ENCODE measurements at places on chromosomes 12 and 14.

GRCh38 chr12:8698132-8698851 lies 501 bp downstream of the RIMKLB start:
- H3K4me3 ChIP-seq: peak overlapping the region; percentile 92
- H3K27me3 ChIP-seq: no peaks in the 10 kb centered on the region

DNA sequence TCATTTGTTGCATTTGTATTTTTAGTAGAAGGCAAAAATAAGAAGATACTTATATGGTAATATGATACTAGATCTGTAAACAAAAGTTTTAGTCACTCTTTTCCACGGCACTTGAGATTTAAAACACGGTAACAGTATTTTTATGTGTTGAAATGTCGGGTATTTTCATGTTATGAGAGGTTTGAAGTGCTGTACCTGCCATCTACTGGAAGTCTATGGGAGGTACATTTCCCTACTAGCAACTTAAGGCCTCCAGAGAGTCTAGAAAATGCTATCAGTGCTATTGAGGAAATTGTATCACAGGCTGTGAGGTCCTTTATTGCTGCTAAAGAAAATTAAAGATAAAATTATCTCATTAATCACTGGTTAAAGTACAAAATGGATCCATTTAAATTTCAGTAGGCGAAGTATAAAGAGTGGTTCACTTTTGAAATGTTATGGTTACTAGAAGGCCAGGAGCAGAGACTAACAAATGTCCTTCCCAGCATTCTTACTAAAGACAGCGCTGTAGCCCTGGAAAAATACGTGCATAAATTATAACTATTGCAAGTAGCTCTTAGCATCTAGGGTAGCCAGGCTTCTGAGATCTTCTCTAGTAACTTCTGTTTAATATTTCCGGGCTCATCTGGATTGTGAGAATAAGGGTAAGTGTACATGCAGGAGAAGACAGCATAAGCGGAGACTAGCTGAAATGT lies 77.6 kb upstream of the PRKD1 start:
- no peaks in the 10 kb centered on the region for H3K36me3 ChIP-seq
- peak; percentile 72 for DNase-seq
- no peaks in the 10 kb centered on the region for H3K4me1 ChIP-seq

DNA sequence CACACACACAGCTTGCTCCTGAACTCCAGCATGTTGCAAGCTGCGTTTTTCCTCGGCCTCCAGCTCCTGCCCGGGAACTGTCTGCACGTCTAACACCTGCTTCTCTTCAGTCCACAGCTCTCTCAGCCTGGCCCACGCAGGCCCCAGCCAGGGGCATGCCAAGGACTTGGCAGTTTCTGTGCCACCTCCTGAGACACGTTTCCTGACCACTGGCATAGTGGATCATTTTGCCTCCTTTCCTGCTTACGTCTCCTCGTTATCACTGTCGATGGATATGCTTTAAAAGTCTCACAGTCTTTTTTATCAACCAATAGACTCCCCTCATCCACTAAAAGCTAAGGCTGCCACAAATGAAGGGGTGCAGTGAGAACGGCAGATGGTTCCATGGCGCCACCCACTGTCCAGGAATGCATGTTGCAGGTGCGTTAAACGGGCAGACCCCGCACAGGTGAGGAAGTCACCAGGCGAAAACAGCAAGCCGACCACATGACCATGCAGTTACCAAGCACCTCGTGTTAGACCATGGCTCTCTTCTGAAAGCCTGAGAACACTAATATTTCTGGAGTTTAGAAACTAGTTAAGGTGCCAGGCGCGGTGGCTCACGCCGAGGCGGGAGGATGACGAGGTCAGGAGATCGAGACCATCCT lies 14.7 kb upstream of the TEAD4 start:
- peaks cover 13% of the 10 kb centered on the region for H3K36me3 ChIP-seq
- no peaks in the 10 kb centered on the region for H3K27me3 ChIP-seq
- H3K27ac ChIP-seq: no peak overlapping the region
- peak; percentile 11 for DNase-seq
- no peak overlapping the region for H3K4me3 ChIP-seq

DNA sequence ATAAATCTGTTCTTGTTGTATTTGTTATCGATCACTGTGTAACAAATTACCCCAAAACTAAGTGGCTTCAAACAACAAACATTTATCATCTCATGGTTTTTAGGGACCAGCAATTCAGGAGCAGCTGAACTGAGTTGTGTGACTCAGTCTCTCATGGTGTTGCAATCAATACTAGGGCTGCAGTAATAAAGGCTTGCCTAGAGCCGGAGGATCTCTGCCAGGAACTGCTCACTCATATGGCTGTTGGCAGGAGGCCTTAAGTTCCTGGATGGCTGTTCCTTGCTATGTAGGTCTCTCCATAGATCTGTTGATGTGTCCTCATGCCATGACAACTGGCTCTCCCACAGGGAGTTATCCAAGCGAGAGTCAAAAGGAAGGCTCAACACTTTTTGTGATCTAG lies 3.8 kb upstream of the PSMC6 start:
- H3K36me3 ChIP-seq: no peaks in the 10 kb centered on the region
- no peaks in the 10 kb centered on the region for H3K4me1 ChIP-seq
- H3K4me3 ChIP-seq: no peak overlapping the region
- H3K27me3 ChIP-seq: no peaks in the 10 kb centered on the region

GRCh38 chr12:14211947-14212387 lies 153.5 kb upstream of the ATF7IP start:
- no peaks in the 10 kb centered on the region for H3K27me3 ChIP-seq
- no peaks in the 10 kb centered on the region for H3K36me3 ChIP-seq
- peaks cover 2% of the 10 kb centered on the region for H3K4me1 ChIP-seq
- H3K27ac ChIP-seq: no peak overlapping the region

DNA sequence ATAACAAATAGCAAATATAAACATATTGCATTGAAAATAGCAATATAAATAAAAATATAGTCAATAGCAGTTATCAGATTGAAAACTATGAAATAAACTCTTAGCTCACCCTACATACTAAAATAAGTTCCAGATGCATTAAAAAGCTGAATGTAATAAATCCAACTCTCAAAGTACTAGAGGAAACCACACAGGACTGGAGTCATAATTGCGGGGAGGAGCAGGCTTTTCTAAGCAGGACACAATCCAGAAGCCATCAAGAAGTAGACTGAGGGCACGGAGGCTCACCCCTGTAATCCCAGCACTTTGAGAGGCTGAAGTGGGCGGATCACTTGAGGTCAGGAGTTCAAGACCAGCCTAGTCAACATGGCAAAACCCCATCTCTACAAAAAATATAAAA lies 22.2 kb downstream of the GSC start:
- no peaks in the 10 kb centered on the region for H3K36me3 ChIP-seq
- peaks cover 14% of the 10 kb centered on the region for H3K27me3 ChIP-seq
- no peak overlapping the region for H3K27ac ChIP-seq
- DNase-seq: no peak

- H3K4me3 ChIP-seq: no peak overlapping the region
- no peak overlapping the region for H3K27ac ChIP-seq
- no peaks in the 10 kb centered on the region for H3K27me3 ChIP-seq
- peaks cover 4% of the 10 kb centered on the region for H3K4me1 ChIP-seq
Observed at GRCh38 chr12:69106482-69107118, 132.8 kb upstream of the CPSF6 start.

- H3K4me1 ChIP-seq: no peaks in the 10 kb centered on the region
- no peak overlapping the region for H3K4me3 ChIP-seq
- no peak overlapping the region for H3K27ac ChIP-seq
Observed at GRCh38 chr14:97262336-97262735, 465.2 kb downstream of the VRK1 start.

DNA sequence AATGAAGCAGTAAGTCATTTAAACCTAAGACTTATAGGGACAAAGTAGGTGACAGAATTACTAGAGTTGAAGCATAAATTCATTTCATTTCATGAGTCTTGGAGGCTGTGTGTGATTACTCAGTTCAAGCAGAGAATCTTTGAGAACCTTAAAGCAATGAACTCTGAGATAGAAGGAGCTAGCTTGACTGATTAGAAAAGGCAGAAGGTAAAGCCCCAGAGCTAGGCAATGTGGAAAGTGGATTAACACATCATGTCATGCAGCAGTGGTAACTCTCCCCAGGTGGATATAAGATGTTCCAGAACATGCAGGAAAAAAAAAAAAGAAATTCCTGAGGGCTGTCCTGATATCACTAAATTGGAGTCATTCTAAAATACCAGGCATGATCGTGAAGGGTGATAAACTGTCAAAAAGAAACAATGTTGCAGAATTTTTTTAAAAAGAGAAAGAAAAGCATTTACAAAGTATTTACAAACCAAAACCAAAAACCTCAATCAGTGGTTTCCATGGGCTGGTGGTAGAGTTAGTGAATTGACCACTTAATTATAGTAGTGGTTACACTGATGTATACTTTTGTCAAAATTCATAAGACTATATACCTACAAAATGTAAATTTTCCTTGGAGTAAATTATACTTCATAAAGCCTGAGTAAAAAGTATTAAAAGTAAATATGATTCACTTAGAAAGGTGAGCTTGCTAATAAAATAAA lies 12.7 kb upstream of the SLC16A7 start:
- H3K4me1 ChIP-seq: no peaks in the 10 kb centered on the region
- no peaks in the 10 kb centered on the region for H3K36me3 ChIP-seq
- H3K27me3 ChIP-seq: no peaks in the 10 kb centered on the region
- no peak for DNase-seq
- no peak overlapping the region for H3K27ac ChIP-seq
